Osteoblast (primary cell): ENCODE measurements at places on chromosomes 7 and 10. TPM values are rescaled to one million over a fixed set of nuclear protein-coding genes. Genes with fewer than 3 reads are reported as not detected.

- no peaks in the 10 kb centered on the region for H3K36me3 ChIP-seq
- DNase-seq, result peak; percentile 69
- H3K4me1 ChIP-seq, result peaks cover 11% of the 10 kb centered on the region
- no peak overlapping the region for H3K27ac ChIP-seq
Measured at GRCh38 chr10:44387853-44388251, 3.0 kb upstream of the CXCL12 start.

TBX20 gene
- not detected in 2 replicates for total RNA-seq

GRCh38 chr7:105216786-105217185 is 171.9 kb downstream of the SRPK2 start:
- no peak overlapping the region for H3K27ac ChIP-seq
- no peak overlapping the region for H3K4me3 ChIP-seq
- H3K4me1 ChIP-seq, result no peaks in the 10 kb centered on the region
- no peaks in the 10 kb centered on the region for H3K36me3 ChIP-seq
- no peak for DNase-seq

DNA sequence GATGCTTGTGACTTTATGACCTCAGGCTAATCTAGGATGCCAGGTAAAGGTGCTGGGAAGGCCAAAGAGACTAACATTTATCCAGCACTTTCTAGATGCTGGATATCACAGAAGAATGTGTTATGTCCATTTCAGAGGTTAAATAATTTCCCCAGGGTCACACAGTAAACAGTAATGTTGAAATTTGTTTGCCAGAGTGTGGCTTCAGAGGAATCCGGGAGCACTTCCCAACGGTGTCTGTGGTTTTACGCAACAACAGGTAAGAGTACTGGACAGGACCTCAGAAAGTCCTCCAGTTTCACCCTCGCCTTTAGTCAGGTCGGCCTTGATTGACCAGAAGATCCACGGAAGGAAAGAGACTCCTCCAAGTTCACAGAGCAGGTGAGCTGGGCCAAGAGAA is 1.7 kb downstream of the SHTN1 start:
- H3K27me3 ChIP-seq, result peaks cover 5% of the 10 kb centered on the region
- H3K27ac ChIP-seq, result no peak overlapping the region
- H3K4me3 ChIP-seq, result no peak overlapping the region
- no peak for DNase-seq
- H3K36me3 ChIP-seq, result no peaks in the 10 kb centered on the region

- peaks cover 3% of the 10 kb centered on the region for H3K4me1 ChIP-seq
- no peak overlapping the region for H3K27ac ChIP-seq
- DNase-seq, result no peak
Measured at GRCh38 chr7:47999413-47999812, 20.0 kb upstream of the HUS1 start.

AGBL3 gene
- 2.2 and 2.7 TPM in 2 replicates for total RNA-seq

IGFBP1 gene
- total RNA-seq, result 0.59 and 4.0 TPM in 2 replicates

DNA sequence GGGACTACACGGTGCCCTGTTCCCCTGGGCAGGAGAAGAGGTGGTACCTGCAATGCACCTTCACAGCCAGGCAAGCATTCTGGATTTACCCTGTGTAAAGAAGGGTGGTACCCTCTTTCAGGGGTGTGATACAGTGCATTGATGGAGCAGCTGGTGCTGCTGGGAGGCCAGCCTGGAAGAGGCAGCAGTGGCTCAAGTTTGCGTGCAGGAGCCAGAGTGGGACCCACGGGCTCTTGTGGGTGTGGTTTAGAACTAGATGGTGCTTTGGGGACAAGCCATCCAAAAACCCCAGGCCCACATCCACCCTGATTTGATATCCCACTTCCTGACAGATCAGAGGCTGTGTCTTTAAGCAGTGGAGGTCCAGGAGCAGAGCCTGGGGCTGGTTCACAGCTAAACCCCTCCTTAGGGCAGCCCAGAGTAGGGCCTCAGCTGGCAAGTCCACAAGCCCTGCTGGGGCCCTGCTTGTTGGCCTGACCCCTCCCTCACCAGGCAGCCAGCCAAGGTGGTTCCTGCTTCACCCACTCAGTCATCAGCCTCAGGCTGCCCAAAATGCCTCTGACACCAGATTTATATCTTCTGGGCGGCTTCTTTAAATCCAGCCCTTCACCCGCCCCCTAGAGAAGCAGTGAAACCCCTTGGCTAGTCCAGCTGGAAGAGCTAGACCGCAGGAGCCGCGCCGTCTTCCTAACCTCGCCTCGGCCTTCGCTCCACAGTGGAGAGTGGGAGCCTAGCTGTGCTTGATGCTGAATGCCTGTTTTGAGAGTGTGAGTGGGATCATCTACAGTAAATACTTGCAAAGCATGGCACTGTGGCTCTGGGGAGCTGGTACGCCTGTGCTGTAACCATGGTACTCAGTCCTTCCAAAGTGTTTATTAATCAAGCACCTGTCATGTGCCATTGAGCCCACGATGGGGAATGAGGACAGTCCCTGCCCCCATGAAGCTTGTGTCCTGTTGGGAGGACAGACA is 1.4 kb upstream of the ASIC3 start:
- peaks cover 12% of the 10 kb centered on the region for H3K4me1 ChIP-seq
- H3K27me3 ChIP-seq, result no peaks in the 10 kb centered on the region
- no peak overlapping the region for H3K27ac ChIP-seq
- no peaks in the 10 kb centered on the region for H3K36me3 ChIP-seq
- DNase-seq, result peak; percentile 97

DNA sequence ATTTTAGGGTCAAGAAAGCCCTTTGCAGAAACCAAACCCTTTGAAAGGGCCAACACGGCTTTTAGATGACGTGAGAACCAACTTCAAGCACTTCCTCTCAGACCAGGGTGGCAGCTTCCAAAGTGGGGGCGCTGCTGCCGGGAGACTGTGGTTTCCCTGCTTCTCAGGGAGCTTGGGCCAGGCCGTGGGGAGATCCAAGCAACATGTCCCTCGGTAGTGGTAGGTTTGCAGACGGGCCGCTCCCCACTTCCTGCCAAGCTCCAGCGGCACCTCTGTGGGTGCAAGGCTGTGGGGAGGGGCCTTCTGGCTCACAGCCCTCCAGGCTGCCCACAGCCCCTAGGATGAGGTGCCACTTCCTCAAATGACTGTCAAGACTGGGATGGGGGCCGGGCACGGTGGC is 132.4 kb downstream of the FAM53B start:
- no peaks in the 10 kb centered on the region for H3K4me1 ChIP-seq
- DNase-seq, result peak; percentile 84
- H3K27ac ChIP-seq, result no peak overlapping the region
- H3K4me3 ChIP-seq, result no peak overlapping the region
- H3K36me3 ChIP-seq, result no peaks in the 10 kb centered on the region

CPA2 gene
- total RNA-seq, result not detected in 2 replicates

CCDC3 gene
- total RNA-seq, result 0.29 and 0.72 TPM in 2 replicates

- no peaks in the 10 kb centered on the region for H3K27me3 ChIP-seq
- no peak overlapping the region for H3K27ac ChIP-seq
Measured at GRCh38 chr7:99707096-99707495, 27.3 kb upstream of the CYP3A5 start.

- H3K36me3 ChIP-seq, result peaks cover 3% of the 10 kb centered on the region
- no peak overlapping the region for H3K4me3 ChIP-seq
- H3K27me3 ChIP-seq, result no peaks in the 10 kb centered on the region
Measured at GRCh38 chr7:98137826-98138151, 31.1 kb downstream of the LMTK2 start.

GRCh38 chr10:99339563-99340047 is 10.4 kb downstream of the CNNM1 start:
- H3K27me3 ChIP-seq, result no peaks in the 10 kb centered on the region
- no peak for DNase-seq
- no peak overlapping the region for H3K27ac ChIP-seq

GRCh38 chr10:52652431-52653262 is 119.9 kb downstream of the MBL2 start:
- H3K27ac ChIP-seq, result peak overlapping the region; percentile 7
- H3K4me3 ChIP-seq, result no peak overlapping the region
- no peaks in the 10 kb centered on the region for H3K36me3 ChIP-seq
- DNase-seq, result peak; percentile 13

- peak overlapping the region; percentile 66 for H3K27ac ChIP-seq
- no peak for DNase-seq
- peak overlapping the region; percentile 90 for H3K4me3 ChIP-seq
- no peaks in the 10 kb centered on the region for H3K27me3 ChIP-seq
Measured at GRCh38 chr10:96044736-96045135, 1.4 kb downstream of the CCNJ start.

GRCh38 chr7:30755384-30756154 is 3.6 kb downstream of the INMT start:
- H3K27ac ChIP-seq, result no peak overlapping the region
- no peak overlapping the region for H3K4me3 ChIP-seq
- H3K4me1 ChIP-seq, result peaks cover 13% of the 10 kb centered on the region
- no peaks in the 10 kb centered on the region for H3K36me3 ChIP-seq

DNA sequence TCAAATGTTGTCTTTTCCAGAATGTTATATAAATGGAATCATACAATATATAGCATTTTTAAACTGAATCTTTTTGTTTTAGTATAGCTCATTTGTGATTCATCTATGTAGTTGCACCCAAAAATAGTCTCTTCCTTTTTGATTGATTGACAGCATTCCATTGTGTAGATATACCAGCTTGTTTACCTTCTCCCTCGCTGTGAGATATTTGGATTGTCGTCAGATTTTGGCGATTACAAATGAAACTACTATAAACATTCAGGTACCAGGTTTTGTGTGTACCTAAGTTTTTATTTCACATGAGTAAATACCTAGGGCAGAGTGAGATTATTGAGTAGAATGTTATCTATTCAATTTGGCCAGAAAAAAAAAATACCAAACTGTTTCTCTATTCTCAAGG is 584.7 kb upstream of the SORCS1 start:
- H3K4me1 ChIP-seq, result no peaks in the 10 kb centered on the region
- no peaks in the 10 kb centered on the region for H3K36me3 ChIP-seq
- no peak overlapping the region for H3K27ac ChIP-seq
- no peaks in the 10 kb centered on the region for H3K27me3 ChIP-seq
- no peak overlapping the region for H3K4me3 ChIP-seq
- DNase-seq, result no peak

WEE2 gene
- total RNA-seq, result not detected in 2 replicates

IFIT1B gene
- total RNA-seq, result not detected in 2 replicates

DNA sequence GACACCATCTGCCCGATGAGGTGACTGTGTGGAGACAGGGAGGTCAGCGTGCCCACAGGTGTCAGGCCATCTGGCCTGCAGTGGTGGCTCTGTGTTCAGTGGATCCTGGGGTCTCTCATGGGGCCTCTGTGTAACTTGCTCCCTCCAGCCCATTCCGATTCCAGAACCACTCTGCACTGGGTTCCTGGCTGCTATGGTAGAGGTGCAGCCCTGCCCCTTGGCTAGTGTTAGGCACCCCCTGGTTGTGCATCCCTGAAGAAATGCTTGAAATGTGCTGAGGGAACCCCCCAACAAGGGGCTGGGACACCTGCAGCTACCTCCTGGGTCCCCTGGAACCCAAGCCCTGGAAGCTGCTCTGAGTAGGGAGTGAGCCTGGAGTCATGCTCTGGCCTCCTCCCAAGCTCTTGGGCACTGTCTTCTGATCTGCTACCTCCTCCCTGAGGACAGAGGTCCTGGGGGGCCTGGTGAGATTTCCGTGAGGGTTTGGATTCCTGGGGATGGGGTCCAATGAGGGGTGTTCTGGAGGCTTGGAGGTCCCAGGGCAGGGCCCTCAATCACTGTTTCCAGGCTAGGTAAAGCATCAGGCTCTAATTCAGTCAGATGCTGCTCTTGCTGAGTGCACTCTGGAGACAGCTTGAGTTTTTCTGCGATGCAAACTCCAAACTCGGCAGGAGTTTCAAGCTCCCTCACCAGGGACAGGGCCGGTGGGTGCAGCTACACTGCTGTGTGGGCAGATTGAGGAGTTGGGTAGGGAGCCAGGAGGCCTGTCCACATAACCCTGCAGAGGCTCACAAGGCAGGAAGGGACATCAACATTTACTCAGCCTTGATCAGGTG is 27.7 kb downstream of the RAMP3 start:
- DNase-seq, result peak; percentile 65
- no peaks in the 10 kb centered on the region for H3K4me1 ChIP-seq
- H3K27ac ChIP-seq, result no peak overlapping the region
- H3K27me3 ChIP-seq, result peaks cover 5% of the 10 kb centered on the region
- no peaks in the 10 kb centered on the region for H3K36me3 ChIP-seq
- no peak overlapping the region for H3K4me3 ChIP-seq

- H3K27me3 ChIP-seq, result no peaks in the 10 kb centered on the region
- peak; percentile 15 for DNase-seq
- H3K36me3 ChIP-seq, result no peaks in the 10 kb centered on the region
- H3K4me3 ChIP-seq, result no peak overlapping the region
Measured at GRCh38 chr10:116960066-116960776, 44.8 kb downstream of the SHTN1 start.

PDK4 gene
- total RNA-seq, result 0.36 and 0.59 TPM in 2 replicates

DNA sequence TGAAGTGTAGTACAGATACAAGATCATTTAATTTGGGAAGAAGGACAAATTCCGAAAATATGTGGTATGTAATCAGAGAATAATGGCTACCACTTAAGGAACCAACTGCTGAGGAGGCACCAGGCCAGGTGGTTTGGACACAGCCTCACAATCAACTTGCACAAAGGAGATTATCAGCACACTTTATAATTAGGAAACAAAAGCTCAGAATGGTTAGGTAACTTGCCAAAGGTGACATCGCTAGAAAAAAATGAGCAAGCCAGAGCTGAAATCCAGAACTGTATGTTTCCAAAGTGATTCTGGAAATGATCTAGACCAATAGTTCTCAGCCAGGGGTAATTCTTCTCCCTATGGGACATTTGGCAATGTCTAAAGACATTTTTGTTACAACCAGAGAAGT is 36.6 kb downstream of the ERCC6 start:
- no peaks in the 10 kb centered on the region for H3K4me1 ChIP-seq
- H3K27ac ChIP-seq, result no peak overlapping the region
- H3K4me3 ChIP-seq, result no peak overlapping the region
- peaks cover 26% of the 10 kb centered on the region for H3K36me3 ChIP-seq
- no peak for DNase-seq

DNA sequence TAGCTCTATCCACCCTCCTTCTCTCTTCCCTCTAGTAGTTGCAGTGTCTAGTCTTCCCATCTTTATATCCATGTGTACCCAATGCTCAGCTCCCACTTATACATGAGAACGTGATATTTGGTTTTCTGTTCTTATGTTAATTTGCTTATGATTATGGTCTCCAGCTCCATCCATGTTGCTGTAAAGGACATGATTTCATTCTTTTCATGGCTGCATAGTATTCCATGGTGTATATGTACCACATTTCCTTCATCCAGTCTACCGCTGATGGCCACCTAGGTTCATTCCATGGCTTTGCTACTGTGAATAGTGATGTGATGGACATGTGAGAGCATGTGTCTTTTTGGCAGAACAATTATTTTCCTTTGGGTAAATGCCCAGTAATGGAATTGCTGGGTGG is 6.5 kb downstream of the PRSS2 start:
- H3K4me1 ChIP-seq, result peaks cover 7% of the 10 kb centered on the region
- H3K27me3 ChIP-seq, result peaks cover 13% of the 10 kb centered on the region
- DNase-seq, result no peak
- H3K36me3 ChIP-seq, result no peaks in the 10 kb centered on the region
- H3K27ac ChIP-seq, result no peak overlapping the region

DNA sequence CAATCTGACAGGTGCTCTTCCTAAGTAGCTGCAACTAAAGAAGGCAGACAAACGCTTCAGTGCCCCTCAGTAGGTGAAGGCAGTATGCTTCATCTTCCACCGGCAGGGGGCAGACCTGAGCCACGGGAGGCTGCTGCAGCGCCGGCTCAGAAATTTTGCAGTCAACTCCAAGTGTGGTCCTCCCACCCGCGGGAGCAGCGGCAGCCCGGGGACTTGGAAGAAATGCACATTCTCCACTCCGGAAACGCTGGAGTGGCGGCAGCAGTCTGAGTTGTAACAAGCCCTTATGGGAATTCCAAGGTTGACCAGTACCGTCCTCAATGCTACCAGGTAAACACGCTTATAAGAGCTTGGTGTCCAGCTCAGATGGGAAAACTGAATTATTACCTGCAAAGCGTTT is 3.4 kb downstream of the IGFBP3 start:
- no peaks in the 10 kb centered on the region for H3K27me3 ChIP-seq
- H3K4me3 ChIP-seq, result peak overlapping the region; percentile 77
